Activated naive CD8-positive, alpha-beta T cell treated with anti-CD3 and anti-CD28 coated beads, Interleukin-2, amount 10 ng/mL, durations not matched to agents 7 days and 5 days (primary cell): ENCODE measurements at places on chromosomes 5 and 9.

DNA sequence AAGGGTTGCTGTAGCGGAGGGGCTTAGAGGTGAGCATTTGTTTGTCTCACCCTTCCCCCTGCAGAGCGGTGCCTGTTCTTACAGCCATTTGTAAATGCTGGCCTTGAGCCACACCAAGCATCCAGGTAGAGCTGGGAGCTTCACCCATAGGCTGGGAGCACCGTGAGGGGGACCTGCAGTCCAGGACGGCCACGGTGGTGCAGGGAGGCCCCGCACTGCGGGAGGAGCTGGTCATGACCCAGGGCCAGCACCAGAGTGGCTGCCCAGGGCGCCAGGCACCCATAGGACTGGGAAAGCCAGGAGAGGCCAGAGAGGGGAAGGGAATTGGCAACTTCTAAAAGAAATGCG, 197.3 kb upstream of the ADAMTS16 start:
- no peak for DNase-seq

GRCh38 chr9:35431467-35431866, 58.4 kb upstream of the RUSC2 start:
- no peak for DNase-seq

DNA sequence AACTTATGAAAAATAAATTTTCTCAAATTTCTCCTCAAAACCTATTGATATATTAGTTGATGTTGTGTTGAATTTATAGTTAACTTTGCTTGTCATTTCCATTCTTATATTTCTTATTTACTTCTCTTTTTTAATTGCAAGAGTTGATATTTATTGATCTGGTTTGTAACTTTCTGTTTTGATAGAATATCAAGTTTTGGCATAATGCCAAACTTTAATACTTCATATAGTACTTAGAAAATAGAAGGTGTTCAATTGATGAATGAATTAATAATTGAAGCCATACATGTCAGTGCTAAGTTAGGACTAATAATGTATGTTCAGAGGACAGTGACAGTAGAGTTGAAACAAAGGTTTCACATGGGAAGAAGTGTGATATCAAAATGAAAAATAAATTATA, 27.9 kb downstream of the ERCC6L2 start:
- DNase-seq = no peak

GRCh38 chr5:79436821-79437220, 77.1 kb downstream of the HOMER1 start:
- DNase-seq = no peak

GRCh38 chr9:12060067-12060466, 633.1 kb upstream of the TYRP1 start:
- DNase-seq = no peak

GRCh38 chr9:37710046-37710445, 43.6 kb upstream of the TRMT10B start:
- DNase-seq = no peak

DNA sequence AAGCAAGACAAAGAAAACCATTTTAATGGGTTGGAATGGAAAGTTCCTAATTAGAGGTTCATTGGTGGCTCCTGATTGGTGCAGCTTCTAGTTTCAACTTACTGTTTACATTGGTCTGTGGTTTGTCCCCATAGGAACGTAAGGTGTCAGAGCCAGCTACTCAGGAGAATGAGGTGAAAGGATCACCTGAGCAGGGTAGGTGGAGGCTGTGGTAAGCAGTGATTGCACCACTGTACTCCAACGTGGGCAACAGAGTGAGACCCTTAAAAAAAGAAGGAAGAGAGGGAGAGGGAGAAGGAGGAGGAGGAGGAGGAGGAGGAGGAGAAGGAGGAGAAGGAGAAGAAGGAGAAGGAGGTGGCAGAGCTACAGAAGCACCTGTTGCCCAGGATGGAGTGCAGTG, 30.4 kb downstream of the KCNIP1 start:
- no peak for DNase-seq
